ENCODE measurements at places on chromosomes 6 and 20. TPM values are rescaled to one million over a fixed set of nuclear protein-coding genes. Genes with fewer than 3 reads are reported as not detected.
A peak's percentile ranks its signal among the peaks of the same experiment; 100 is the strongest.

DNA sequence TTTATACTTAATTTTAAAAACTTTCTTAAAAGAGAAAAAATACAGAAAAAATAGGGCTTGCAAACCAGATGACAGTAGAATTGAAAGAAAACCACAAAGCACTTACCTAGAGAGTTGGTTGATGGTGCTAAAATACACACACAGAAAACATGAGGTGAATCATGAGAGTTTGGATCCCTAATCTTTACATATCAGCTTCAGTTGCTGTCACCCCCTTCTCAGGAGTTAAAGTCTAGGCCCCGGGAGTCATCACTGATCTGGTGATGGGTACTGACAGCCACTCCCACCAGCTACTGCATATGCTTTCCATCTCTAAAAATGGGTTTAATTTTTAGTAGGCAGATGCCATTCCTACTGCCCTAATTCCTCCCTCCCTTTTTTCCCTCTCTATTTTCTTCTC, 16.7 kb downstream of the TSBP1 start:
- DNase-seq: no peak

- DNase-seq: peak; percentile 65
Measured at GRCh38 chr6:88730611-88731011, 232.8 kb downstream of the RNGTT start.

The APMAP gene
- 79.2 TPM for total RNA-seq

DNA sequence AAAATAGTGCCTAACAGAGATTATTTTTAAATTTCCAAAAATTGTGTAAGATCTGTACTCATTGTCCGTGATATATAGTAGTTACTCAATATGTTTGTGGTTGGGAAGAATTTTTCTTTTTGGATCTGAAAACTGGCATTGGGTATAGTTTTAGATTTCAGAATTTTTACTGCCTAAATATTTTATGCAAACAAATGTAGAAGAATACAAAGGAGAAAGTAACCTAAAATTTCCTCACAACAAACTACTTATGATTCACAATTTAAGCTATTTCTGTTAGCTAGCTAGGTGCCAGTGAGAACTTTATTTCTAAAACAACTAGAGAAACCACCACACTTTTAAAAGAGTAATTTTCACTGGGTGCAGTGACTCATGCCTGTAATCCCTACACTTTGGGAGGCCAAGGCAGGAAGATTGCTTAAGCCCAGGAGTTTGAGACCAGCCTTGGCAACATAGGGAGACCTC, 38.8 kb downstream of the SESN1 start:
- DNase-seq: peak; percentile 9

DNA sequence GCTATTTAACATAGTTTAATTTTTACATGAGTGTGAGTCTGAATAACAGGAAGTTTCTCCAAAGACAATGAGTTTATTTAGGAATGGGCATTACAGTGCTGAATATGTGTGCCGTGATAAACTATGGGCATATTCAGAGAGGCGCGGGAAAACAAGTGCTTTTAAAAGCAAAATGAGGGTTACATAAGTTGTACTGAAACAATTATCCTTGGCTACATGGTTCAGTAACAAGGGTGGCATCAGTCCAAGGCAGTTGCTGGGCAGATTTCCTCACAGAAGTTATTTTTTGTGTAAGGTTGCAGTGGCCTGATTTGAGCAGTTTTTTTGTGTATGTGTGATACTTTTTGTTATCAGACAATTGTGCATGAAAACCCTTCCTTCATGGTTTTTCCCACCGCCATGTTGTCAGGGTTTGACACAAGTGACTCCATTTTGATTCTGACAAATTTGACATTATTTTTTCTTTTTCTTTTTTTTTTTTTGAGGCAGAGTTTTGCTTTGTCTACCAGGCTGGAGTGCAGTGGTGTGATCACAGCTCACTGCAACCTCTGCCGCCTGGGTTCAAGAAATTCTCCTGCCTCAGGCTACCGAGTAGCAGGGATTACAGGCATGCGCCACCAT, 22.3 kb upstream of the PXDC1 start:
- DNase-seq: no peak

GRCh38 chr6:117555882-117556498, 46.3 kb downstream of the GOPC start:
- DNase-seq: no peak

The HLA-DOA gene
- 1.9 TPM for total RNA-seq

DNA sequence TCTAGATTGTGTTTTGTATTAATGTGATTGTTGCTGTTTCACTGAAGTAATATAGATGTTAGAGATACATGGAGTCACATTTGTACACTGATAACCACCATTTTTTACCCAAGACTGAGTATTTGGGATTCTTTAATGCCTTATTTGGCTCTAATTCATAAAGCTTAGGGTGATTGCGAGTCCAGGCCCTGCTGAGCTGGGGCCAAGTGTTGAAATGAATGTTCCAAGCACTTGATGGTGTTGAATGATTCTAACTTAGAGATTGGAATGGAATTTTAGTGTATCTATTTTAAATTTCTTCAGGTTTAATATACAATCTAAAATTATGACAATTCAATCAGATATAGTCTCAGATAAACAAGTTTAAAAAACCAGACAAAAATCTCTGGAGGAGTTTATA, 329.4 kb upstream of the SLC35B3 start:
- DNase-seq: no peak

DNA sequence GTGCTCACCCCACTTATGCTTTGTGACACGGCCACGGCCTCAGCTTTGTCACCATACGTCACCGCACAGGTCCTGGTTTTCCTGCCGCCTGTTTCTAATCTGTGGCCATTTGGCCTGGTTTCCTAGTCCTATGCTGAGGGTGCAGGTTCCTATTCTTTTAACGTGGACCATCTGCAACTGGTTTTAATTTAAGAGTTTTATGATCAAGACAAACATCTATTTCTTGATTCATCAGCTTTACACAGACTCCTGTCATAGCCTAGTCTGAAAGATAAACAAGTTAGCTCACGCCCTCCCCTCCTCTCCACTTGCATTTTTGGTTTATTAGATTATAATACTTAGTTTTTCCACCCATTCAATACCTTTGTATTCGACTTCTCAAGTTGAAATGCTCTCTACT, 97.5 kb upstream of the RPS6KA2 start:
- DNase-seq: no peak

DNA sequence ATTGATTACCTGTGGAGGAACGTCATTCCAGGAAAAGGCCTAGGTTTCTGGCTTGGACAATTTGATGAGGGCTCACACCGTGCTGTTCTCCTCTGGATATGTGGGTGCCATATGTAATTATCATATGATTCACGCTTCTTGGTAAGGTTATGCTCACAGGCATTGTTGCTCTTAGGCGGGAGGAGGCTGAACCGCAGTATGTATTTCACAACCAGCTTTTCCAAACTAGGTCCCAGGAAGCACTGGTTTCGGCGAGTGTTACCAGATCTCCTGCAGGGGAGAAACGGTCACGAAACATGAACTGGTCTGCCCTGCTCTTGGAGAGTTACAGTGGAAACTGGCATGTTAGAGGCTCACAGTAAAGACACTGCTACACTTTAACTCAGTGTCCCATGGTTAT, 793 bp upstream of the FAM50B start:
- DNase-seq: peak; percentile 77

The CFAP206 gene
- total RNA-seq: not detected

- no peak for DNase-seq
Measured at GRCh38 chr6:105814745-105815536, 271.2 kb upstream of the PRDM1 start.

DNA sequence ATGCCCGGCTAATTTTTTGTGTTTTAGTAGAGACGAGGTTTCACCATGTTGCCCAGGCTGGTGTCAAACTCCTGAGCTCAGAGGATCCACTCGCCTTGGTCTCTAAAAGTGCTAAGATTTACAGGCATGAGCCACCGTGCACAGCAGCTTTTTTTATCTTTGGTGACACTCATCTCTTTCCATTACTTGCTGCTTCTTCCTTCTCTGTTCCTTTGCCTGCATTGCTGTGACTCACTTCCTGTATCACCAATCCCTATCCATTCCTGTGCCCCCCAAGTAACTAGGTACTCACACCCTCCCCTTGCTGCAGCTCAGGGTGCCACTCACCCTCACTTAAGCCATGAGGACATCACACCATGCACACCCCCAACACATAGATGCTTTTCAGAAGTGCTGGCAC, 24.6 kb downstream of the KHDC1L start:
- DNase-seq: peak; percentile 17

GRCh38 chr20:41047975-41048305, 19.3 kb downstream of the TOP1 start:
- DNase-seq: no peak

- DNase-seq: no peak
Measured at GRCh38 chr6:5053864-5054244, 31.3 kb upstream of the PPP1R3G start.

DNA sequence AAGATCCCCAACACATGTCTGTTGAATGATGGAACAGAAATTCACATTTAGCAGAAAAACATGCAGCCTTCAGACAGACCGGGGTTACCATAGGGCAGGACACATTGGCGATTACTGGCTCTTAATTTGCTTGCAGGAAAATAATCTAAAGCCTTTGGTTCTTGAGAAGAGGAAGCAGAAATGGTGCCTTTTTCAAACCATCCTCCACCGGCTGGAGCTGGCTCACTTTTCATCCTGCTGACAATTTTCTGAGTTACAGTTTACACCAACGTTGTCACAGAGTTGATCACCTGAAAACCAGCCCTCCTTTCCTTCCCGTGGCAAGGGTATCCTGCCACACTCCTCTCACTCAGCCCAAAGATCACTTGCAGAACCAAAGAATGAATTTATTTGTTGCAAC, 32.6 kb downstream of the SF3B5 start:
- DNase-seq: no peak

All from Daoy (cell line).